IMR-90 (cell line): ENCODE measurements at places on chromosomes 13 and 19. TPM values are rescaled to one million over a fixed set of nuclear protein-coding genes. Genes with fewer than 3 reads are reported as not detected.

- DNase-seq, result no peak
Measured at GRCh38 chr13:45474584-45475454, 10.1 kb downstream of the COG3 start.

DNA sequence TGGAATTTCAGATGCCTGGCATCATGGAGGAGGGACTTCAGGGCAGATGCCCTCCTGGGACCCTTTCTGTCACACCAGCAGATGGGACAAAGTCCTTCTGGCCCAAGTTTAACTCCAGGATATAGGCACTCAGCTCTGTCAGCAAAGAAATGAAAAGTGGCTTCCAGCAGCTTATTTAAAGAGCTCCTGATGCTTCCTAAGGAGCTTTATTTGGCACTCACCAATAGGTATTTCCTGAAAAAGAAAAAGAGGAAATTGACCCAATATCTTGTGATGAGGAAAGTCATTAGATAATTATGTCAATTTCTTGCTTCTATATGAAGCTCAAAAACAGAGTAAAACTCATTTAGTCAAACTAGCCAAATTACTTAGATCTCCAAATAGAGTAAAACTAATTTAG is 224.6 kb downstream of the RAP2A start:
- no peak for DNase-seq

DNA sequence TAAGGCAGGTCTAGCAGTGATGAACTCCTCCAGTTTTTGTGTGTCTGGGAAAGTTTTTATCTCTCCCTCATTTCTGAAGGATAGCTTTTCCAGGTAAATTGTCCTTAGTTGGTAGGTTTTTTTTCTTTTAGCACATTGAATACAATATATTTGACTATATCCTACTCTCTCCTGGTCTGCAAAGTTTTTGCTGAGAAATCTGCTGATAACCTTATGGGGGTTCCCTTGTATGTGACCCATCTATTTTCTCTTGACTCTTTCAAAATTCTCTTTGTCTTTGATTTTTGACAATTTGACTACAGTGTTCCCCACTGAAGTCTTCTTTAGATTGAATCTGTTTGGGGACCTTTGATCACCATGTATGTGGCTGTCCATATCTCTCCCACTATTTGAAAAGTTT is 42.6 kb upstream of the ZNF507 start:
- no peak for DNase-seq

DNA sequence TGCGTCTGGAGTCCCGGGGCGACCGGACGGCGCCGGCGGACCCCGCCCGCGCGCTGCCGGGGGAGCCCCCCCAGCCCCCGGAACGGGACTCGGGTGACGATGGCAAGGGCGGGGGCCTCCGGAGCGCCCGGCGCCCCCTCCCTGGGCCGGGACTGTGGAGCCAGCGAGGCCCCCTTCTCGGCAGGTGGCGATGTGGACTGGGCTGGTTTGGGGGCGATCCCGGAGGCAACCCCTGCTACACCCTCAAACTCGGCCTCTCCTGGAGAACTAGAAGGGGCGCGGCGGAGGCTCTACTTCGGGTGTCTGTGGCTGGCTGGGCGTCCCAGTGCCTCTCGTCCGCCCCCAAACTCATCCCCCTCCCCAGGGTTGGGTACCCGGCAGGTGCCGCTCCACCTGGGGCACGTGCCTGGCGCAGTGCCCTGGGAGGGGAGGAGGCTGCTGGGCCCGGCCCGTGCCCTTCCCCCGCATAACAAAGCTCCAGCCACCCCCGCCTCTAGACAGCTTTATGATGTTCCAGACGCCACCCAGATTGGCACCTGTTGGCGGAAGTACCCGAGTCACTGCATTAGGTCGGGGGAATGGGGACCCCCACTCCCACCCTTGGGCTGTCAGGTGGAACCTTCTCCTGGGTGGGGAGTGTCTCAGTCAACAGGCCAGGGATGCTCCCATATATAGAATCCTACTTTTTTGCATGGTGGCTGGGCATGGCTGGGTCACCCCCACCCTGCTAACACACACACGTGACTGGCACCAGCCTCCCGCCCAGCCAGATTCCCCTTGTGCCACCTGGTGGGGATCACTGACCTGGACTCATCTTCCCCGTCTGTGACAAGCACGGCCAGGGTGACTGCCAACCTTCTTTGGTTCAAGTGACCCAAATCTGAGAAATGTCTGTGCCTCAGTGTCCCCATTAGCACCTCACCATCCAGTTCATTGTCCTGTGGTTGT is 722 bp downstream of the PKN1 start:
- no peak for DNase-seq

GRCh38 chr19:38360839-38361631 is 13.3 kb upstream of the PSMD8 start:
- DNase-seq, result no peak

DNA sequence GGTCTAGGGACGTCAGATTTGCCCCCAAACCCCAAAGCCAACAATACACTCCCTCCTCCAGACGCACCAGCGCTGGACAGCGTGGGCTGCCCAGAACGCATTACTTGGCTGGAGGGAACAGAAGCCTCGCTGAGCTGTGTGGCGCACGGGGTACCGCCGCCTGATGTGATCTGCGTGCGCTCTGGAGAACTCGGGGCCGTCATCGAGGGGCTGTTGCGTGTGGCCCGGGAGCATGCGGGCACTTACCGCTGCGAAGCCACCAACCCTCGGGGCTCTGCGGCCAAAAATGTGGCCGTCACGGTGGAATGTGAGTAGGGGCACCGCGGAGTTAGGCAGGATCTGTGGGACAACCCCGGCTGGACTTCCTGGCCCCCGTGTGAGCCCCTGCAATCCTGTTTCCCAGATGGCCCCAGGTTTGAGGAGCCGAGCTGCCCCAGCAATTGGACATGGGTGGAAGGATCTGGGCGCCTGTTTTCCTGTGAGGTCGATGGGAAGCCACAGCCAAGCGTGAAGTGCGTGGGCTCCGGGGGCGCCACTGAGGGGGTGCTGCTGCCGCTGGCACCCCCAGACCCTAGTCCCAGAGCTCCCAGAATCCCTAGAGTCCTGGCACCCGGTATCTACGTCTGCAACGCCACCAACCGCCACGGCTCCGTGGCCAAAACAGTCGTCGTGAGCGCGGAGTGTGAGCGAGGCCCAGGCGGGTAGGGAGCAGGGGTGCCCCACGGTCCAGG is 4.0 kb downstream of the ICAM5 start:
- DNase-seq, result no peak

The HPN gene
- not detected in 2 replicates for polyA plus RNA-seq

The TPTE2 gene
- polyA plus RNA-seq, result not detected in 2 replicates

The ZNF763 gene
- 0.75 and 0.94 TPM in 2 replicates for polyA plus RNA-seq

The CD37 gene
- polyA plus RNA-seq, result not detected in 2 replicates

The POSTN gene
- polyA plus RNA-seq, result 31.5 and 44.7 TPM in 2 replicates
